ENCODE measurements at places on chromosomes 1 and 21.

DNA sequence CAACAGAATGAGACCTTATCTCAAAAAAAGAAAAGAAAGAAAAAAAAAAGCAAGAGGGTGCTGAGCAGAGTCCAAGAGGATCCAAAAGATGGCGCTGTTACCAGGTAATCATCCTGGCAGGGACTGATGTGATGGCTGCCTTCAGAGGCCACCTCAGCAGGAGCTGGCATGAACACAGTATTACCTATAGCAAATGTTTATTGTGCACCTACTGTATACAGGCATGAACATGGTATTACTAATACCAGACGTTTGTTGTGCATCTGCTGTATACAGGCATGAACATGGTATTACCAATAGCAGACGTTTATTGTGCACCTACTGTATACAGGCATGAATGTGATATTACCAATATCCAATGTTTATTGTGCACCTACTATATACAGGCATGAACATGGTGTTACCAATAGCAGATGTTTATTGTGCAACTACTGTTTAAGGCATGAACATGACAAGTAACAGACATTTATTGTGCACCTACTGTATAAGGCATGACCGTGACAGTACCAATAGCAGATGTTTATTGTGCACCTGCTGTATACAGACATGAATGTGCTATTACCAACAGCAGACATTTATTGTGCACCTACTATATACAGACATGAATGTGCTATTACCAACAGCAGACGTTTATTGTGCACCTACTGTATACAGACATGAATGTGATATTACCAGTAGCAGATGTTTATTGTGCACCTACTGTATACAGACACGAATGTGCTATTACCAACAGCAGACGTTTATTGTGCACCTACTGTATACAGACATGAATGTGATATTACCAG is 115.1 kb upstream of the TMEM51 start:
- peak; percentile 10 for DNase-seq

DNA sequence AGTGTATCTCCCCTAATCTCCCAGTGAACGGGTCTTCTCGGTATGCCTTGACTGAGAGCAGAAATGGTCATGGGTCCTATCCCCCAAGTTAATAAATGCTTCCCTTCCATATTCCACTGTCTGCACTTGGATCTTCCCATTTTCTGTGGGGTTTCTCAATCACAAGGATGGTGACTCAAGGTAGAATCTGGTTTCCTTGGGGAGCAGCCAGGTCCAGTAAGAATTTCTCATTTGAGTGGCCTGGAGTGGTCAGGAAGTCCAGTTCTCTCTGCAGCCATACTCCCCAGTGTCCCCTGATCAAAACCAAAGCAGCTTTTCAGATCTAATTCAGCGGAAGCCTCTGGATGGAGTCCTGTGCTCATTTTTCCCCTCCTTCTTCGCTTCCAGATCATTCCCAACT is 14.8 kb upstream of the SLC27A3 start:
- no peak for DNase-seq

- DNase-seq = no peak
Measured at GRCh38 chr1:115291741-115292140, 46.3 kb downstream of the NGF start.

- no peak for DNase-seq
Measured at GRCh38 chr1:201515062-201515750, 8.3 kb upstream of the CSRP1 start.

- peak; percentile 21 for DNase-seq
Measured at GRCh38 chr1:10498231-10498630, 23.5 kb downstream of the PEX14 start.

GRCh38 chr21:38436341-38436740 is 61.9 kb downstream of the ERG start:
- no peak for DNase-seq

DNA sequence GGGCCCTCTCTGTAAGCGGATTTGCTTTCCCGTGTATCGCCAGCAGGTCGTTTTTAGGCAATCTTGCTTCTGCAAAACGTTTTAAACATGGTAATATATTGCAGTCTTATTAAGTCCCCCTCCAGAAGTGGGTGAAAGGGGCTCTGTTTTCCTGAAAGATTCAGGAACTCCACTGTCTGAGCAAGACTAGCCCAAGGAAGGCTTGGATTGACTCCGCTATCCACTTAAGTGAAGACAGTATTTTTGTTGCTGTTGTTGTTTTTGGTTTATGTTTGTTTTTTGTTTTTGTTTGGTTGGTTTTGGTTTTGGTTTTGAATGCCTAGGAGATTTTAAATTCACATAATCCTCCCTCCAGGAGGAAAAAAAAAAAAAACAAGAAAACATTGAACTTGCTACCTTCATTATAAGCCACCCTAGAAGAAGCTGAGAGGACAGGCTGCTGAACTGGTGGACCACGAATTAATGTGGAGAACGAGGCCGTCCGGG is 29.1 kb upstream of the NFIA start:
- no peak for DNase-seq

DNA sequence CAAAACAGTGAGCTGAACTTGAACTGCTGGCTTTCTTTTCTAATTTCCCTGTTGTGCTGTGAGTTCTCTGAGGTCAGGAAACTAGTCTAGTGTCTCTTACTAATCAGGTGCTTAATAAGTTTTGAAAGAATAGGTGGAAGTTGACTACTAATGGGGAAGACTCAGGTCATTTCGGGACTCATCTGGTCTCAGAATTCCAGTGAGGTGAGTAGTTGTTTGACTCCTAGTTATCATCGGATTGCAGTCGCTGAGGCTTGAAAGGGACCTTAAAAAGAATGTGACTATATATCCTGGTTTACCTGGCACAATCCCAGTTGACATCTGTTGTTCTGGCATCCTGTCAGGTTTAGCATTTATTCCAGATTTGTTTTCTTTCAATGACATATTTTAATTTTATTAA is 81.4 kb upstream of the SPAG17 start:
- DNase-seq = no peak

GRCh38 chr21:38841472-38841871 is 35.7 kb downstream of the ETS2 start:
- DNase-seq = no peak

DNA sequence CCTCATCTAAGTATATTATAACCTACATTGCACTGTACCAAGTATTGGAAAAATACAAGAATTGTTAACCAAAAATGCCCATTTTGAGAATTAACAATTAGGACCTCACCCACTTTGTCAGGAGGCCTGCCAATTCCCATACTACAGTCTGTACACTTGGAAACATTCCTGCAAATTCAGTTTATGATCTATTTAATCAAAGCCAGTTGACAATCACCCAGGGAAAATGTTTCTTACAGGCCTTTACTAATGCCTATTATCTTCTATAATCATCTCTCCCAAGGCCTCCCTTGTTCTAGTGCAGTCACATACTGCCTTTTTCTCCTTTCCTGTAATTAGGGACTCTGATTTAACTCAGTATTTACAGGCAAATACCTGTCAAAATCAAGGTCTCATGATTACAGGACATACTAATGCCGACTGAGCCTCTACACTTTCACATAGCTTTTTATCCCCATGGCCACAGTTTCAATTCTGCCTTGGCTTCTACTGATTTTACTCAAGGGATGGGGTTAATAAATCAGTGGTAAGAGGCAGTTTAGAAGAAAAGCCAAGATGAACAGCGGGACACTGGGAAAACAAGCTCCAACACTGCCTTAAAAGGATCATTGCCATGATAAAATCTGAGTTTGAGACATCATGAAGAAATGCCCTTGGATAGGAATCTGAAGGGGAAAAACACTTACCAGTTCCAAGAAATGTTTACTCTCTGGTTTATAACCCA is 338.7 kb downstream of the VAV3 start:
- DNase-seq = no peak

- no peak for DNase-seq
Measured at GRCh38 chr1:103160281-103160680, 52.0 kb upstream of the COL11A1 start.

Data from CD4-positive, alpha-beta T cell treated with Interleukin-10 for 1 hour (primary cell).